Mammary epithelial cell (primary cell): ENCODE measurements at places on chromosomes 12 and 14. TPM values are rescaled to one million over a fixed set of nuclear protein-coding genes. Genes with fewer than 3 reads are reported as not detected.

- DNase-seq = no peak
Measured at GRCh38 chr12:22527999-22528398, 16.3 kb downstream of the C2CD5 start.

- no peak for DNase-seq
Measured at GRCh38 chr12:76259106-76259505, 89.1 kb downstream of the BBS10 start.

GRCh38 chr14:76968621-76969063, 59.9 kb downstream of the IRF2BPL start:
- DNase-seq = no peak

GRCh38 chr12:26378711-26379110, 183.3 kb downstream of the SSPN start:
- DNase-seq = no peak

- no peak for DNase-seq
Measured at GRCh38 chr12:124967016-124967739, 21.8 kb downstream of the DHX37 start.

GRCh38 chr12:108157870-108158459, 28.9 kb downstream of the WSCD2 start:
- no peak for DNase-seq

DNA sequence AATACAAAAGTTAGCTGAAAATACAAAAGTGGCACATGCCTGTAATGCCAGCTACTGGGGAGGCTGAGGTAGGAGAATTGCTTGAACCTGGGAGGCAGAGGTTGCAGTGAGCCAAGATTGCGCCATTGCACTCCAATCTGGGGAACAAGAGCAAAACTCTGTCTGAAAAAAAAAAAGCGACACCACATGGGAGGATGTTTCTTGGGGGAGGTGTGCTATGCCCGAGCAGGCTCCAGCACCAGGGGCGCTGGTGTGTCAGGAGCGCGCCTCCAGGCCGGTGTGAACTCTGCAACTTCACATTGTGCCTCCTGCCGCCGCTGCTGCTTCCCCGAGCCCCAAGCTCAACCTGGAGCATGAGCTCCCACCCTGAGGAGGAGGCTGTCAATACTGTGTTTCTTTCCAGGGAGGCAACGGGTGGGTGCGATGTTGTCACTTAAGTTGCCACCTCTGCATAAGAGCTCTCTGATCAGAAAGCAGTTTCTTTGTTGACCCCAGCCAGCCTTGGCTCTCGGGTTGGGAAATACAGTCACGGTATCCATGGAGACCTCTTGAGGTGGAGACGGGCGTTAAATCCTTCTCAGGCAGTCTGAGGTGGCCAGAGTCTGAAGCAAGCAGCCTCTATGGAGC, 18.9 kb downstream of the DEGS2 start:
- DNase-seq = no peak

DNA sequence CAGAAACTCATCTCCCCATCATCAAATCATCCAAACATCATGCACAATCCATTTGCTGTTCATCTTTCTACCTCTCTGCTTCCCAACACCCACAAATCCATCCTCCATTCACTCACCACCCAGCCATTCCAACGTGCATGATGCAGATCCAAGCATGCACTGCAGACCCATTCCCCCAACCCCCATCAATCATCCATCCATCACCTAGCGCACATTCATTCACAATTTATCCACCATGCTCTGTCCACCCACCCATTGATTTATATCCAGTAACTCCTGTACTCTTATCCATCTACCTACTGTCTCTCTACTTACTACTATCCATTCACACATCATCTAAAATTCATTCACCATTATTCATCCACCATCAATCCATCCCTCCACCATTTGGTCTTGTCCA, 4.0 kb upstream of the AMN start:
- DNase-seq = no peak

- DNase-seq = no peak
Measured at GRCh38 chr12:121128908-121129810, 3.5 kb upstream of the P2RX7 start.

DNA sequence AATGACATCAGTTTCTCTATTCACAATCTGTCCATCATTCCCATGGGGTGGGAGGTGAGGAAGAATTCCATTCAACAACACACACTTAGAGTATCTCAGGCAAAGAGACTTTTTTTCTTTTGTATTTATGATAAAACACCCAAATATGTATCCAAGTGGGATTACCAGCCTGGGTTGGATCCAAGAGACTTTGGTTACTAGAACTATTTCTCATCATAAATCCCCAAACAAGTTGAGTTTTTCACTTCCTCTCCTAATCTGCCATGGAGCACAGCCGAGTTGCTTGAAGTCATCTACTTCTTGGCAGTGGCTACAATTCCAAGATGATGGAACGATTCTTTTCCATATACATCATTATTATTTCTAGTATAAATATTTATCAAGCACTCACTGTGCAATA, 209.2 kb upstream of the HMGA2 start:
- DNase-seq = no peak

- no peak for DNase-seq
Measured at GRCh38 chr14:54457609-54457996, 16.4 kb upstream of the CNIH1 start.

DNA sequence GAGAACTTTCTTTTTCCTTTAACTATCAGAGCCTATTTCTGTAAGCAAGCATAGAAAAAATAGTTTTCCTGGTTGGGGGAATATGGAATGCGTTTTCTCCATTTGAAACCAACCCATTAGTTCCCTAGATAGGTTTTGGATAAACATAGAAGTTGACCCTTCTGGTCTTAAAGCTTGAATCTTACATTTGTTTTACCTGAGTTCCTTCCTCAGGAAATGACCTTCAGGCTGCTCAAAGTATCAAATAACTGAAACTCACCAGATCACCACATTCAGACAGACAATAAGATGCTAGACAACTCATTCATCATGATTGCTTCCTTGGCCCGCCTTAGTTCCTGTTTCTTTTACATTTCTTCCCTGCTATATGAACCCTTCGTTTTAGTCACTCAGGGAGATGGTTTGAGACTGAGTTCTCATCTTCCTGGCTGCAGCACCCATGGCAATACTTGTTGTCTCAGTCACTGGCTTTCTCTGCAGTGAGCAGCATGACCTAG, 52.2 kb downstream of the LRP6 start:
- DNase-seq = peak; percentile 19

DNA sequence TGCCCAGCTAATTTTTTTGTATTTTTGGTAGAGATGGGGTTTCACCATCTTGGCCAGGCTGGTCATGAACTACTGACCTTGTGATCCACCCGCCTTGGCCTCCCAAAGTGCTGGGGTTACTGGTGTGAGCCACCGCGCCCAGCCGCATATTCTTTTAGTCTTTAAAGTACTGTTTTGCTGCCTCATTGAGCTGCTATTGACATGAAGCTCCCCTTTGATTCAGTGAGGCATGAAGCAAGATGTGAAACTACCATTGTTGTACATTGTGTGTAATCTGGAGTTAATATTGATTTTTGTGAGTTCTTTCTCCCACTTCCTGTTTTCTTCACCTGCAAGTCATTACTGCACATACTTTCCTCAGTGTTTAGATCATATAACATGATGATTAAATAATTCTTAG, 80.8 kb downstream of the MNAT1 start:
- DNase-seq = no peak

DNA sequence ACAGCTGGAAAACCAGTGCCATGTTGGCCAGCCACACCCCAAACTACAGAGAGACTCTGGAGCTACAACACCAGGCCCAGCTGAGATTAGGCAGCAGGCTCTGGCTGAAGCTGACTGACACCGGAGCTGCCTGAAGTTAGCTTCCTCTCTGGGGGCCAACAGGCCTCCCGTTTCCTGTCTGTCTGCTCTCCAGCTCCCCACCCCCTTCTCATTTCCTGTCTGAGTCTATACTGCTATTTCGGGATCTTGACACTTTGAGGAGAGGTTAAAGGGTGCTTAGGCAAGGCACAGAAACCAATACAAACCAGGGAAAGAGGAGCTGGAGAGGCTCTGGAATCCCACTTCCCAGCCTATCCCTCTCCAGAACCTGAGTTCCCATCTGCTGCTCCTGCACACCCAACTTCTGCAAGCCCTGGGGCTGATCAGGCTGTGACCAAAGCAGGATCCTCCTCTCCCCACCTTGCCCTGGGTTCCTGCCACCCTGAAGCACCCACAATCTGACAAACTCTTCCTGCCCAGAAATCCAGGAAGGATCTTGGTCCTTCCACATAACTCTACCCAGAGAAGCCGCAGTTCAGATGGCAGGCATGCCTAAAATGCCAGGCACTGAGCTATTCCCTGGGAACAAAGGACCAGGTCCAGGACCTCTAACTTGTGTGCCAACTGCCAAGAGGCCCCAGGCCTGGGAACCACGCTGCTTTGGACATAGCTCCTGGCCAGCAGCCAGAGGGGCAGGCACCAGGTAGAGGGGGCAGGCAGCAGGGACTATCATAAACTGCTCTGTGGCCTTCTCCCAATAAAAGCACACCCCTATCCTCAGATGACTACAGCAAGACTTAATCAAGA, 39.9 kb downstream of the PRPF40B start:
- DNase-seq = peak; percentile 46

- DNase-seq = no peak
Measured at GRCh38 chr14:60645126-60645741, 4.0 kb downstream of the SIX1 start.

GRCh38 chr14:68301219-68301618, 481.6 kb downstream of the RAD51B start:
- DNase-seq = no peak

Gene KRT83
- total RNA-seq = not detected

Gene AICDA
- total RNA-seq = not detected

Gene SALL2
- total RNA-seq = 0.78 and 3.2 TPM in 2 replicates

Gene TAS2R20
- total RNA-seq = 1.4 and 1.7 TPM in 2 replicates
